Activated CD4-positive, alpha-beta T cell treated with anti-CD3 and anti-CD28 coated beads for 24 hours (primary cell): ENCODE measurements at places on chromosomes 5 and 9.
A peak's percentile ranks its signal among the peaks of the same experiment; 100 is the strongest.

GRCh38 chr9:31601666-31602065 is 782.8 kb upstream of the ACO1 start:
- DNase-seq: no peak

GRCh38 chr9:137076636-137077009 is 694 bp upstream of the UAP1L1 start:
- DNase-seq: no peak

DNA sequence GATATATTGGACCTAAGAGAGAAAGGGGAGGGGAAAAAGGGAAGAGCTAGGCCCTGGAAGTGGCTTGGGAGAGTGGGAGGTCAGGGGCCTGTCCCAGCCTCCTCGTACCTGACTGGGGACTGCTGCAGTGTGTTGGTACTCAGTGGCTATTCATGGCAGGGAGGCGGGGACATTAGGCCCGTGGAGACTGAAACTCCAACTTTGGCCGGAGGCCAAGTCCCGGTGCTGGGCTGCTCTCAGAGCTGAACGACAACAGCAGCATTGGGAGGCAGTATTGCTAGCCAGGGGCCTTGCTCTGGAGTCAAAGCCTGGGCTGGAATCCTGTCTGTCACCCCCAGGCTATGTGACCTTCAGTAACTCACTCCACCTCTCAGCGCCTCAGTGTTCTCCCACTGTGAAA is 37.8 kb downstream of the NEURL1B start:
- no peak for DNase-seq

DNA sequence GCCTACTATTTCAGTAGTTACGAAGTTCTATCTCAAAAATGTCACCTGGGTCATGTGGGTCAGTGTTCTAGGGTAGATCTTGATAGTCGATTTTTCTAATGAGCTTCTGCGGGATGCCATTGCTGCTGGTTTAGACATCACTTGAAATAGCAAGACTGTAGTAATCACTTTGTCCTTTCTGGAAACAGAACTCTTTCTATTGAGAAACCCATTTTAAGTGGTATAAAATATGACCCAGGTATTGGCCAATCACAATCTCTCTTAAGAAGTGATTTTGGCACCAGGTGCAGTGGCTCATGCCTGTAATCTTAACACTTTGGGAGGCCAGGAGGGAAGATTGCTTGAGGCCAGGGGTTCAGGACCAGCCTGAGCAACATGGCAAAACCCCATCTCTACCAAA is 17.6 kb downstream of the ARRDC3 start:
- no peak for DNase-seq

GRCh38 chr5:89255845-89256463 is 373.0 kb upstream of the MEF2C start:
- no peak for DNase-seq

DNA sequence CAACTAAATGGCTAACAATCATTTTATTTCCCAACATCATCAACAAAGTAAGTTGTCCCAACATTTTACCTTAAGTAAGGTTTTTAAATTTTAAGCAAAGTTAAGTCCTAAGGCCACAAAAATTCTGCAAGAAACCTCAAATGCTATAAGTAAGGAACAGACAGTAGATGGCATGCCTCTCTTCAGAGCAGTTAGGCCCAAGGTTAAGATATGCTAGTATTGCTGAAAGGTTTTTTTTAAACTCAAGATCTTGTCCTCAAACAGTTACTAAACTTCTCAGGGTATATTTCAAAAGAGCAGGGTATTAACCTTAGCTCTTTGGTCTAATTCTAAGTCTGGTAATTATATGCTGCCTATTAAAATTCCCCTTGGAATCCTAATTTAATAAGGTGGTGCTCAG is 35.1 kb downstream of the PJA2 start:
- DNase-seq: no peak

- DNase-seq: no peak
These were observed 20.8 kb upstream of the ANKRD55 start for GRCh38 chr5:56253924-56254323.

GRCh38 chr9:113621980-113622379 is 158.5 kb downstream of the RGS3 start:
- no peak for DNase-seq

DNA sequence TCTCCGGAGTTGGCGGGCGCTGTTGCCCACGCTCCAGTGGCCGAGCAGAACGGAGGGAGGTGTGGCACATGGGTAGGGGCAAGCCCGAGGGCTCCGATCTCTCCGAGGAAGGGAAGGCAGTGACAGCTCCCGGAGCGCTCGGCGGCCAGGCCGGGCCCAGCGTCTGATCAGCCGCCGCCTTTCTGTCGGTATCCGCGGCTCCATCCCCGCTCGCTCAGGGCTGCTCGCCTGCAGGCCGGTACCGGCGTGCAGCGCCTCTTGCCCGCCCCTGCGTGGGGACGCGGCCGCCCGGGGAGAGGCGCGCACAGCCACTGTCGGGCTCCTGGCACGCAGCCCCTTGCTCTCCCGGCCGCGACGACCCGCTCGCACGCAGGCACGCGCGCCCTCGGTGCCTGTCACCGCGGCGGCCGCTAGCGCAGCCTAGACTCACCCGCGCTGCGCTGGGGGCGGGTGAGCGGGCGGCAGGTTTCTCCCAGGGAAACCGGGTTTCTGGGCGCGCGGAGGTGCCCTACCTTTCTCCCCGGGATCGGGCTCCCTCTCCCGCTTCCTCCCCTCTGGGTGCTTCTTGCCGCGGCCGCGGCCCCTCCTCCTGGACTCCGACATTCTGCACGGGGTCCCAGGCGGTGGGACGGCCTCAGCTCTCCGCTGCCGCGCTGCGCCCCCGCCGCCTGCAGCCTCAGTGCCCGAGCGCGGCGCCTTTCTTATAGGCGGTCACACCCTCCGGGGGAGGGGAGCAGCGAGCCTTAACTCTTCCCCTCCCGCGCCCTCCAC is 108.4 kb downstream of the PSD2 start:
- DNase-seq: no peak

DNA sequence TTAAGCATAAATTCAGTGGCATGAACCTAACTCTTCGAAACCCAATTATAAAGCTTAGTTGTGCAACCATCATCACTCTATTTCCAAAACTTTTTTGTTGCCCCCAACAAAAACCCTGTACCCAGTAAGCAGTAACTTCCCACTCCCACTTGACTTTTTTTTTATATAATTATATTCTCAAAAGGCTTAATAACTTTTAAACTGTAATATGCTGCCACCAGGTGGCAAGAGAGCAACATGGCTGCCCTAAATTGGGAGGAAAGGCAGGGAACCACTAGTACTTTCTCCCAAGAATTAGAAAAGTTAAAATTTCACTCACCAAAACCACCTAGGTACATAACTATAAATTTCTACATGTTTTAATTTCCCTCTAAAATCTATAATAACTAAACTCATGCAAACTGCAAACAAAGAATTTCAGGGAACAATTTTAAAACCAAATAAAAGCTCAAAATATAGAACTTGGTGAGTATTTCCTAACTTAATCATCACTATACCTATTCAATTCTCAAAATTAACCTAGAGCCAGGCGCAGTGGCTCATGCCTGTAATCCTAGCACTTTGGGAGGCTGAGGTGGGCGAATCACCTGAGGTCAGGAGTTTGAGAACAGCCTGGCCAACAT is 50.2 kb upstream of the RNF38 start:
- DNase-seq: no peak

DNA sequence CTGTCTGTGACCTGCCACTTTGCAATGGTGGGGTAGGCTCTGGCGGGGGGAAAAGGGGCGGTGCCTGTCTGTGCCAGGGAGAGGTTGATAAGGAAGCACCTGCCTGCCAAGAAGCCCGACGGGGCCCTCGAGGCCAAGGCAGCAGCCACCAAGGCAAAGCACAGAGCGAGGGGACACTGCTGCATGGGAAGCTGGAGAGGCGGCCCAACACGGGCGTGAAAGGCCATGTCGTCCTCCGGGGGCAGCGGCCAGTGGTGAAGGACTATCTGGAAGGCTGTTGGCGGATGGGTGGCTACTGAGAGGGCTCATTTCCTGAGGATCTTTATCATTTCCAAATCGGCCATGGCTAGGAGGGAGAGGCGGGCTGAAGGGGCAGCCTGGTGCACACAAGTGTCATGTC is 66.4 kb downstream of the OTULIN start:
- DNase-seq: no peak

DNA sequence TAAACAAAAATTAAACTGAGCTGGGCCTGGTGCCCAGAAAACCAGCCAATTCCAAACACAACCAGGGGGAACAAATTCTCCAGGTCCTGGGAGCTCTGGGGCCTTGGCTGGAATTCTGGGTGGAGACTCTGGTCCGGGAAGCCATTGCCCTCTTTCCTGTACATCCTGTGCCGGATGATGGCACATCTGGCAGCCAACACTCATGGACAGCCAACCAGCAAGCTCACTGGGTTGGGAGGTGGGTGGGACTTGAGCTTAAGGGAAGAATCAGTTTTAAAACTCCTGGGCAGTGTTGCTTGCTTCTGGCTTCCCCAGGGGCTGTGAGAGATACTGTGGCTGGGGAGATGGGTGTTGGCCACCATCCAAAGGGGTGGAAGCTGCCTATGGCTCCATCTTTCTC is 56.1 kb downstream of the PCDH1 start:
- no peak for DNase-seq

GRCh38 chr5:142181547-142182163 is 73.1 kb downstream of the NDFIP1 start:
- no peak for DNase-seq

DNA sequence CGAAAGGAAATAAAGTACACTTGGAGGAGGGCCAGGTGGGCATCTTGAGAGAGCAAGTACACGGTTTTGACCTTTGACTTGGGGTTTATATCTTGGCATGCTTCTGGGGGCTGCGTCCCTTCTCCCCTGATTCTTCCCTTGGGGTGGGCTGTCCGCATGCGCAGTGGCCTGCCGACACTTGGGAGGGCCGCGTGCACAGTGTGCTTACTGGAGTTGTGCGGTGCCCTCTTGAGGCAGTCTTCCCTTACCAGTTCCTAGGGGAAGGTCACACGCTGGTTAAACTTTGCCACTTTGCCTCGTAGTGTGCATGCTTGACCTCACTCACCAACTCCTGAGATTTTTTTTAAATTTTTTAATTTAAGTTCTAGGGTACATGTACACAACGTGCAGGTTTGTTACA is 4.3 kb upstream of the CLPTM1L start:
- no peak for DNase-seq

- DNase-seq: no peak
These were observed 587 bp downstream of the MIER3 start for GRCh38 chr5:56951126-56951945.

GRCh38 chr9:92634712-92635605 is 35.0 kb downstream of the IPPK start:
- peak; percentile 38 for DNase-seq

- DNase-seq: no peak
These were observed 11.9 kb upstream of the PGGT1B start for GRCh38 chr5:115274584-115274983.

DNA sequence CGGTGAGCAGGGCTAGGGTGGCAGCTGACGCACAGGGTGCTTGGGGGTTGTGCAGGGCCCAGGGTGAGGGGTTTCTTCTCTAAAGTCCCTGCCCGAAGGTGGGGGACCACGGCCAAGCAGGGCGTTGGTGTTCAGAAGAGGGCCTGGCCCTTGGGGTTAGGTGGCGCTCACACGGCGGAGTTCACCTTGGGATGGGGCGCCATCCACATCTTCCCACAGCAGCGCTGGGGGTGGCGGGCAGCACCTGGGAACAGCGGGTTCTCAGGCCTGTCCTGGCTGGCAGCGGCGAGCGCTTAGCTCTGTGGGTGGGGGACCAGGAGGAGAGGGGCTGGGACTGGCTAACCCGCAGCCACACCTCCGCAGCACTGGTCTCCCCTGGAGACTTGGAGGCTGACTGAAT is 6.1 kb downstream of the GPSM1 start:
- no peak for DNase-seq

DNA sequence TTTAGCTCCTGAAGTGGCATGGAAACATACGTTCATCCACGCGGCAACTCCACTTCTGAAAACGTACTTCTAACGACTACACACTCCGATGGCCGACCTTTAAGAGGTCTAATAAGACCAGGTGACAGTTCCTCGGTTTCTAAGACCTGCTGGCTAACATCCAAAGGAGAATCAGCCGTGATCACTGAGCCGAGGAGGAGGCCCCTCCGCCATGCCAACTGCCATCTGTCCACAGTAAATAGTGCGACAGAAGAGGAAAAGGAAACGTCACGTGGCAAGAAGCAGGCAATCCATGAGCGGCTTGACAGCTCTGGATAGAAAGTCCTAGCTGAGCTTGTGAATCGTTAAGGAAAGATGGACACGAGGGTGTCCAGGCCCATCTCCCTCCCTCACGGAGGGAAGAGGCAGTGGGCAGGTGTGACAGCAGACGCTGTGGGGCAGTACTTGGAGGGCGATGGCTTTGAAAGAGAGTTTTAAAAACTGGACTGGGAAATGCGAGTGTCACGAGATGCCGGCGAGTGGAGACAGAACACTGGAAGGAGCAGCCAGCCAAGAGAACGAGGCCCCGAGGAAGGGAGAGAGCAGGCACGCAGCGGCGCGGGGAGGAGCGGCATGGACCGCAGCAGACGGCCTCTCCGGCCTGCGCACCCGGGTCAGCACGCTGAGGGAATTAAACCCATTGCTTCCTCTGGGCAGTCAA is 66.7 kb upstream of the TBC1D9B start:
- DNase-seq: no peak

DNA sequence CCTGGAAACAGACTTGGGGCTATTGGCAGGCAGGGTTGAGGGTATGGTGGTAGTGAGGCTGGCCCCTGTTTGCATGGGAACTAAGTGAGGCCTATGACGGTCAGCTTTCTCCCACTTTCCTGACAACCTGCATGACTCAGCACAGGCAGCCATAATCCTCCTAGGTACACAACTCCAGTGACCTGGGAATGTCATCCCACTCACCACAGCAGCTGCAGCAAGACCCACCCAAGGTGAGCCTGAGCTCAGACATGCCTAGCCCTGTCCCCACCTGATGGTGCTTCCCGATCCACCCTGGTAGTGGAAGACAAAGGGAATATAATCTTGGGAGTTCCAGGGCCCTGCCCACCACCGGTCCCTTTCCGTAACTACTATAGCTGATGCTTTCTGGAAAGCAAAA is 178.7 kb downstream of the NDUFS4 start:
- no peak for DNase-seq

GRCh38 chr9:102069969-102070368 is 331.5 kb upstream of the GRIN3A start:
- no peak for DNase-seq

- no peak for DNase-seq
These were observed 86.2 kb downstream of the MRPS27 start for GRCh38 chr5:72233835-72234234.

DNA sequence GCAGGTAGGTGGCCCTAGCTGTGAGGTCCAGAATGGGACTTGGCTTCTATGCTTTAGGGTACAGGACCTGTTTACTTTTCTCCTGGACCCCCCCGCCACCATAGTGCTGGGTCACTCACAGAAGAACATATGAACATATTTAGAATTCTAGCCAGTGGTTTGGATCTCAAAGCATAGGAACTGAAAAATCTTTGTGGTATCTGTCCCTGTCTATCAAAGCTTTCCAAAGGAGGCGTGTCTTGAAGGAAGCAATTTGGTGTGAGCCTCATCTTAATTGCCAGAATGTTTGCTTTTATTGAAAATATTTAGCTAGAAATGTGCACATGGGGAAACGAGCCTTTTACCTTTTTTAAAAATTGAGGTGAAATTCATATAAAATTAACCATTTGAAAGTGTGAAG is 6.2 kb downstream of the PHF2 start:
- no peak for DNase-seq
